ENCODE measurements at places on chromosomes 13 and 19.

GRCh38 chr19:30667227-30667626 lies 295.0 kb downstream of the ZNF536 start:
- ATAC-seq = no peak

DNA sequence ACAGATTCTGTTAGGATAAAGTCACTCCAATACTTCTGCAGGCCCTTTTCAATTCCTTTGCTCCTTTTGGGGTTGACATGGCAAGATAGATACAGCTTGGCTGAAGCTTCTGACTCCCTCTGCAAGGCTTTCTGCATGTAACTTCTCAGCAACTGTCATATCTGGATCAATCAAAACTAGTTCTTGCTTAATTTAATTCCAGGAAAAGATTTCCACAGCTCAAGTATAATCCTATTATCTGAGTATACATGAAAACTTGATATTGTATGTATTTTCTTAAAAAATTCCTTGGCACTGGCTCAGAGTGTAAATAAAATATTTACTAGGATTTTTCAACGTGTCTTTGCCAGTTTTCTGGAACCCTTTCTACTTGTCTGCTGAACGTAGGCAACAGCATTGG lies 109.6 kb downstream of the STARD13 start:
- no peak for ATAC-seq

GRCh38 chr13:87999240-87999700 lies 328.1 kb downstream of the SLITRK5 start:
- ATAC-seq = no peak

DNA sequence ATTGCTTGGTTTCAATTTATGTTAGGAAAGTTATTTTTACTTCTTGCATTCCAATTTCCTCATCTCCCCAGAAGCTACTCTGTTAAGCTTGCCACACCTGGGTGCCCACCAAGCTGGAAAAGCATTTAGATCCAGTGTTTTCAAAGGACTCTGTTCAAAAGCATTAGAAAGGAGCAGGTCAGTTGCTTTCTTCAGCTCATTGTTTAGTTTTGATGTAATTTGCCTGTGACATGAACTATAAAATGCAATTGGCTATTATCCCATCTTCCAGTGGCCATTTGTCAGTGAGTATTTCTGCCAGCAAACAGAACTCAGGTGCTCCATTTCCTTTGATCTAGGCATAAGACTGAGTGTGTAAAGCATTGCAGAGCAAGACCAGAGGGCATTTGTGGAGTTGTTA lies 46.7 kb upstream of the RNF113B start:
- ATAC-seq = no peak

DNA sequence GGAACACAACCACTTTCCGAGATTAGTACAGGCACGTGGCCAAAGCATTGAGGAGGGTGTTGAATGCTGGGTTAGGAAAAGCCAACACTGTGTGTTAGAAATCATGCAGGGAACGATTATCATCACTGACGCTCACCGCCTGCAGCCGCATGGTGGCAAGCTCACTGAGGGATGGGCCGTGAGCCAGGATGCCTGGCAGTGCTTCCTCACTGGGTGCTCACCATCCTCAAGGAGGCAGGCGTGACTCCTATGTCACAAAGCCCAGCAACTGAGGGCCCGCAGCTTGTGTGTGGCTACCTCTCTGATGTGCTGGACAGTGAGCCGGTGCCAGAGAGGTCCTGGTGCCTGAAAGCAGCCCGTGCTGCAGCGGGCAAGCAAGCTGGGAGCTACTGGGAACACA lies 30.4 kb upstream of the TIMM44 start:
- no peak for ATAC-seq

- ATAC-seq = no peak
Observed at GRCh38 chr13:45718992-45719391, 16.9 kb downstream of the CBY2 start.

GRCh38 chr19:4695224-4695731 lies 25.1 kb upstream of the MYDGF start:
- no peak for ATAC-seq

DNA sequence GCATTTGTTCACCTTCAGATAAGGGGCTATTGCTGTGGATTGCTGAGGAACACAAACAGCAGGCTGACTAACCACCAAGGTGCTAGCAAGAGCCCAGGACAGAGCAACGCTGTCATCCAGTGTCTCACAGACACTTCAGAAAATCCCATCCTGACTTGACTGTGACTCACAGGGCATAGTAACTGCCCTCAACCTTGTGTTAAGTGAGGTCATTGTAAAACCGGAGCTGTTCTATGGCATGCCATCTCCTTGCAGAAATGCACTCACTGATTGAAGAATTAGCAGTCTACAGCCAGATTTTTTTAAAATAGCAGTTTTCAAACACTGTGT lies 51.1 kb downstream of the TNFRSF19 start:
- ATAC-seq = no peak

- ATAC-seq = no peak
Observed at GRCh38 chr13:106426909-106427308, 108.6 kb downstream of the EFNB2 start.

- no peak for ATAC-seq
Observed at GRCh38 chr19:29428071-29428470, 97.7 kb upstream of the VSTM2B start.

DNA sequence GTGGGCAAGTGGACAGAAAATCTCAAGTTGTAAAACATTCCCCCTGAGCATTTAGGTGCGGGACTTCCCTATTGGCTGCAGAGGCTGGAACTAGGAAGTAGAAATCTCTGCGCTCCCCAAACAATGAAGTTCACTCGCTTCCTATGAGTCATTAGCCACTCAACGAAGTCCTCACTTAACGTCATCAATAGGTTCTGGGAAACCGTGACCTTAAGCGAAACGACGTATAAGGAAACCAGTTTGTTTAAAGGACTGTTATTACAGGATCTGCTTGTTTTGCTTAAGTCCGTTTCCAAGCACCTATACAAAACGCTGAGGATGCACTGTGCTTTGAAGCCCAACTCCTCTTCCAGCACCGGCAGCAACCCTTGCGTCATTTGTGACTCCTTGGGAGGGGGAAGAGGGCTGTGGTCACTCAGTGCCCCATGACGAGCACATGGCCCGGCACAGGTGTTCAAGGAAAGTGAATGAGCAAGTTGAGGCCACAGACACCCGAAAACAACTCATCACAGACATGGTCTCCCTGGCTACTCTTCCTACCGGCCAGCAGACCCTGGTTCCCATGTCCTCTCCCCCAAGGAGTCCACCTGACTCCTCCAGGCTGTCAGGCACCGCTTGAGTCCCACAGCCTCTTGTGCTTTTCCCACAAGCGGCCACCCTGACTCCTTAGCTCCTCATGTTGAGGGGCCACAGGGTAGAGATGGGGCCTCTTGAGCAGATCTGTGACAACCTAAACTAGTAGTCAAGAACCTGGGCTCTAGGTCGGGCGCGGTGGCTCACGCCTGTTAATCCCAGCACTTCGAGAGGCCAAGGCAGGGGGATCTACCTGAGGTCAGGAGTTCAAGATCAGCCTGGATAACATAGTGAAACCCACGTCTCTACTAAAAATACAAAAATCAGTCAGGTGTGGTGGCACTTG lies 4.8 kb downstream of the RPS16 start:
- ATAC-seq = peak; percentile 48

DNA sequence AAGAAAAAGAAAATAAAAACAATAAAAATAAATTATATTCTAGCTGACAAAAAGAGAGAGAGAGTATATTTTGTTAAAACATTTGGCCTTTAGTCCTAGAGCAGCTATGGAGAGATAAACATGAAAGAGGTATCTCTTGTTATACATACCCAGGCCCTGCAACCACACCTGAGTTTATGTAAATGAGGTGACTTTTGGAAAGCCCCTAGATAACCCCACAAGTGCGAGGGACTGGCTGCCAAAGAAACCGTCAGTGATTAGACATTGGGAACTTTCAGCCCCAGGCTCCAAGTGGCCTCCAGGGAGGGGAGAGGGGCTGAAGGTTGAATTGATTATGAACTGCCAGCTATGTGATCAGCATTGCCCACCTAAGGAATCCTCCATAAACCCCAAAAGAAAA lies 2.1 kb upstream of the NLRP7 start:
- no peak for ATAC-seq

GRCh38 chr13:26475176-26476110 lies 82.0 kb upstream of the WASF3 start:
- no peak for ATAC-seq

- no peak for ATAC-seq
Observed at GRCh38 chr13:45482571-45483173, 17.9 kb downstream of the COG3 start.

DNA sequence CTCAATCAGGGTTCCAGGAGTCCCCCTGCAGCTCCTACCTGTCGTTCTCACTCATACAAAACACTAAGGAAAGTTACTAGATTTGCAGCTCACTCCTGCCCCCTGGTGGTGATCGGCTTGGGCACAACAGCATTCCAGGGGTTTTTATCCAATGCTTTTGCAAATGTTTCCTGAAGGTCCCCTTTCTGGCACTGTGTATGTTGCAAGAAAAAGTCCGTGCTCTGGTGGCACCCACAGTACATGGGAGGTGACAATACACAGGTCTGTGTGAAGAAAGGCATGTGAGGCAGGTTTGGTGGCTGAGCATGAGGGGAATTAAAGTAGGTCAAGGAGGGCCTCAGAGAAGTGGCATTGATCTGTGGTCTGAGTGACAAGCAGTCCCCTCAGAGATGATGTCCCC lies 8.6 kb upstream of the TYK2 start:
- ATAC-seq = peak; percentile 54

DNA sequence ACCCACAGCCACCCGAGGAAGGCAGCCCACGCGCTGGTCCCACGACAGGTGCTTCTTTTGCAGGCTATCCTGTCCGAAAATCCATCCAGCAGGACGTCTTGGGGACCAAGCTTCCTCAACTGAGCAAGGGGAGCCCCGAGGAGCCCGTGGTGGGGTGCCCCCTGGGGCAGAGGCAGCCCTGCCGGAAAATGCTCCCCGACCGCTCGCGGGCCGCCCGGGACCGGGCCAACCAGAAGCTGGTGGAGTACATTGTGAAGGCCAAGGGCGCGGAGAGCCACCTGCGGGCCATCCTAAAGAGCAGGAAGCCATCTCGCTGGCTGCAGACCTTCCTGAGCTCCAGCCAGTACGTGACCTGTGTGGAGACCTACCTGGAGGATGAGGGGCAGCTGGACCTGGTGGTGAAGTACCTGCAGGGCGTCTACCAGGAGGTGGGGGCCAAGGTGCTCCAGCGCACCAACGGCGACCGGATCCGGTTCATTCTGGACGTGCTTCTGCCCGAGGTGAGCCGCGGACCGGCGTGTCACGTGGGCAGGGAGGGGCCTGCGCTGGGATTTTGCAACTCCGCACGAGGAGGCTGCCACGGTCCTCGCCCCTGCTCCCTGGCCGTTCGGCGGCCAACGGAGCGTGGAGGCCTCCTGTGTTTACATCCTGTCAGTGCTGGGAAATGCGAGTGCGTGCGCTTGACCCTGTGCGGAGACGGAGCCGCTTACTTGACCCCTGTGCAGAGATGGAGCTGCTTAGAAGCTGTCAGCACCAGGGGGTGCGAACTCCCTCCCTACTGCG lies 12.9 kb upstream of the NDUFS7 start:
- no peak for ATAC-seq

DNA sequence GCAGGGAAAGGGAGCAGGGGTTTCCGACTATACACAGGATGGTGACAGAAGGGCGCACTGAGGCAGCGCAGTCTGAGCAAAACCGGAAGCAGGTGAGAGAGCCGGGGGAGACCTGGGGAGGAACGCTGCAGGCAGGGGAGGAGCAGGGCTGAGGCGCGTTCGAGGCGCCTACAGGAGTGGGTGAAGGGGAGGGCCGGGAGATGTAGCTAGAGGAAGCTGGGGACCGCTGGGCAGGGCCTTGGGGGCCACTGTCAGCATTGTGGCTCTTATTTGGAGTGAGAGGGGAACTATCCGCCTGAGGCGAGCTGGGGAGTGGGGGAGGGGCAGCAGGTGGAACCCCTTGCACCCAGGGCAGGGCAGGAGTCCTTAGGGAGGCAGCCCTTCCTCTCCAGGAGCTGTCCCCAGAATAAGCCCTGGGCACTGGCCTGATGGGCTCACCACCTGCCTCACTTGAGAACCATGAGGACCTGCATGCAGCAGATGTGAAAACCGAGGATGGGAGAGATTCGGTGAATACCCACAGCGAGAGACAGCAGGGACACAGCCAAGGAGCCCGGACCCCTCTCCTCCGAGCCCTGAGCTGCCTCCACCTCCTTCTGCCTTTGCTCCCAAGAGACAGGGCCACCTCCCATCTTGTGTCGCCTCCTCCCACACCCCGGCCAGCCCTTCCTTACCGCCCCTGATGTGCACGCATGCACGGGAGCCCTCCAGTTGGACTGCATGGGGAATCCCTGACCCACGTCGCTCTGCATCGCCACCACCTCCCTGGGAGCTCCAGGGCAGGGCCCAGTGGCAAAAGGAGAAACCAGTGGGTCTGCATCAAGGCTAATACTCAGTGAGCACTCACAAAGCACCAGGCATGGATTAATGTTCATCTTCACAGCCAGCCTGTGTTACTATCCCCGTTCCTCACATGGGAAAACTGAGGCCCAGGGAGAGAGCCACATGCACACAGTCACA lies 10.3 kb downstream of the AKT2 start:
- ATAC-seq = no peak

DNA sequence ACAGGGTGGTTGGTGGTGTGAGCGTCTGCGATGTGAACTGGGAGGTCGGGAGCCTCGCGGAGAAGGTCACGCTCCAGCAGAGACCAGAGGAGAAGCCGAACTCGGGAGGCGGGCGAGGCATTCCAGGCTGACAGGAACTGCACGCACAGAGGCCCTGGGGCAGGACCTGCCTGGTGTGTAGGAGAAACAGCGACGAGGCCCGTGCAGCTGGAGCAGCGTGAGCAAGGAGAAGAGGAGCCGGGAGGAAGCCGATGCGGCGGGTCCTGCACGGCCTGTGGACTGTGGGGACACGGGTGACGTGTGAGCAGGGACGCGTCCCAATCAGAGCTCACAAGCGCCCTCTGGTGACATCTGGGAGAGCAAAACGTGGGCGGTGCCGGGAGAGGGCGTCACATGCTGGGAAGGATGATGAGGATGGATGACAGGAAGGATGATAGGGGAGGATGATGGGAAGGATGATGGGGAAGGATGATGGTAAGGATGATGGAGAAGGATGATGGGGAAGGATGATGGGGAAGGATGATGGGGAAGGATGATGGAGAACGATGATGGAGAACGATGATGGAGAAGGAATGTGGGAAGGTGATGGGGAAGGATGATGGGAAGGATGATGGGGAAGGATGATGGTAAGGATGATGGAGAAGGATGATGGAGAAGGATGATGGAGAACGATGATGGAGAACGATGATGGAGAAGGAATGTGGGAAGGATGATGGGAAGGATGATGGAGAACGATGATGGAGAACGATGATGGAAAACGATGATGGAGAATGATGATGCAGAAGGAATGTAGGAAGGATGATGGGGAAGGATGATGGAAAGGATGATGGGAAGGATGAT lies 16.1 kb upstream of the MADCAM1 start:
- ATAC-seq = peak; percentile 90

DNA sequence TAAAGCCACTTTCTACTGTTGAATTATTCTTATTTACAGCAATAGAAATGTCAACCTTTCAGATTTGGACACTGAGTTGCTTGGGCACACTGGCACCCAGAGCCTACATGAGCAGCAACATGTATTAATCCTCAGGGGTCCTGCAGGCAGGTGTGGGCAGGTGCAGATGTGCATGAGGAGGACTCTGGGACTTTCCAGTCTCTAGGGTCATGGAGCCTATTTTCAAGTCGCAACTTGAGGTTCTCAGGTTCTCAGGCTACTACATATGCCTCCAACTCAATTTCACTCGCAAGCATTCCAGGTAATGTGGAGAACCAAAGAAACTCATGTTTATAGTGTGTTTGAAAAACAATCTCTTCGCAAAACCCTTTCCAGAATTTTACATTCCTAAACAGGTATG lies 73.2 kb downstream of the STARD13 start:
- no peak for ATAC-seq

Measured in gastroesophageal sphincter (tissue), 4 donors.